ENCODE measurements at places on chromosomes 11 and 22.

GRCh38 chr11:9747828-9748227 is 84.0 kb downstream of the SWAP70 start:
- DNase-seq = no peak

DNA sequence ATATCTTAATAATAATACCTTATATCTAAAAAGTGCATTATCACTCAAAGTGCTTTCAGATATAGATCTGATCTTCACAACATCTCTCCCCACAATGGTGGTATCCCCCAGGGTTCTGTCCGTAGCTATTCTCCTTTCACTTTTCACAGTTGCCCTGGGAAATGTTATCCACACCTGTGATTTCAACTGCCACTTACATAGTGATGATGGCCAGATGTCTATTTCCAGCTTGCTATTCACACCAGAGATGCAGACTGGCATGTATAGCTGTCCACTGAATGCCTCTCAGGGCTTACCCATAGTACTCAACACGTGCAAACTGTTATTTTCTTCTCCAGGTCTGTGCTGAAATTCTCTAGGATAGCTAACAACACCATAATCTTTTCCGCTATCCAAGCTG is 724.7 kb downstream of the DLG2 start:
- no peak for DNase-seq

- DNase-seq = no peak
Observed at GRCh38 chr22:49508561-49508960, 319.1 kb downstream of the BRD1 start.

DNA sequence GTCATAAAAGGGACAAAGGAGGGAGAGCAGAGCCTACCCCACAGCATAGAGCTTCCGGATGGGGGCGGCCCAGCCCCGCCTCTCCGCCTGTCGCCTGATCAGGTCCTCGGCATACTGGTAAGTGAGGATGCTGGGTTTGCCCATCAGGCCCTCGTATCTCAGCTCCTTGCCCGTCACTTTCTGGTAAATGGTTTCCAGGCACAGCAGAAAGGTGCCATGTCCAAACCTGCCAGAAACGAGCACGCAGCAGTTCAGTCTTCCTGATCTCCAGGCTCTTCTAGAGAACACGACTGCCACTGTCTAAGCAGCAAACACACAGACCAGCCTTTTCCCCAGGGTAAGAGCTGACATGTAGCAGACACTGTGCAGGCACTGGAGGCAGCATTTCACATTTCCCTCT is 17.4 kb upstream of the TMEM121B start:
- DNase-seq = no peak

- no peak for DNase-seq
Observed at GRCh38 chr22:49215840-49216239, 611.8 kb downstream of the BRD1 start.

GRCh38 chr11:31646216-31646615 is 136.6 kb downstream of the ELP4 start:
- no peak for DNase-seq

- no peak for DNase-seq
Observed at GRCh38 chr11:123286761-123287160, 91.7 kb upstream of the CLMP start.

DNA sequence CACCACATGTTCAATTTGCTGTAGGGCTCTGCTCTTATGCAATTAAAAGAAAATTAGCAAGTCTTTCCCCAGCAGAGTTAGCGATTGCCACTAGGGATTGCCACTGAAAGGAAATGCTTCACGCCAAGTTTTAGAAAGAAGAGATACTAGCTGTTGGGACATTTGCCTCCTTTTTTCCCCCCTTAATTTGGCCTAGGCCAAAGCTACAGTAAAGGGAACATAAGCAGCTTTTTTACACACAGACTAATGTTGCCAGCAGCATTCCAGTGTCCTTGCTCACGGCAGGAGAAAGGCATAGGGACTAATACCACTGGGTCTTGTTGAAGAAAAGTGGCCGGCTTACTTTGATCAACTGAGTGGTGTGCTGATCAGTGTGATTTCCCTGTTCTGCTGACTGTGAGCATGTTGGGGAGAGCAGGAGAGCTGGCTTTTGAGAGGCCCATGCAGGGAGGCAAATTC is 71.2 kb downstream of the PHF21A start:
- no peak for DNase-seq

DNA sequence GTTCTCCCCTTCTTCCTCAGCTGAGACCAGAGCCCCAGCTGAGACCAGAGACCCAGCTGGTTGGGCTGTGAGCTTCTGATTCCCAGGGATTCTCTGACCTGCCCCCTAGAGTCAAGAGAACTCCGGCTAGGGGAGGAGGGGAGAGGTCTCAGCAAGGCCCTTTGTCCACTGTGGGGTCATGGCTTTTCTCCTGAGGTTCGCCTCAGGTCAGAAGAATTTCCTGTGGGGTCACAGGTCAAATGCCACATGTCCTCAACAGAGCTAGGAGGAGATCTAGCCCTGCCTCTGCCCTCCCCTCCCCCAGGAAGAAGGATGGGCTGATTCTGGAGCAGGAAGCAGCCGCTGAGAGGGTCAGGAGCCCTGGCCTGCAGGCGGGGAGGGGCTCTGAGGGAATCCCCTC is 23.7 kb downstream of the HTR3A start:
- DNase-seq = no peak

DNA sequence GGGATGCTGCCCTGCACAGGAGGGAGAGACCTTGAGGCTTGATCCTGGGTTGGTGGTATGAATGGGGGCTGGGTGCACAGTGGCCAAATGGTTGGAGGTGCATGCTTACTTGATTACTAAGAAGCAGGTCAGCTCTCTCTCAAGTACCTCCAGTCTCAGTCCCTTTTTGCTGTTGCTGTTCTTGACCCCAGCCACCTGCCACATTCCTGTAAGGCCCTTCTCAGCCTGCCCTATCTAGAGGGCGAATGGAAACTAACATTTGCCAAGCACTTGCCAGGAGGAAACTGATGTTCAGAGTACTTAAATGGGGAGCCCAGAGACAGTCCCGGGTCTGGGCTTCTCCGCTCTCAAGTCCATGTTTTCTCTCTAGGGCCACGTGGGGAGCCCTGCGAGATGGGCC is 39.9 kb downstream of the CABIN1 start:
- no peak for DNase-seq

DNA sequence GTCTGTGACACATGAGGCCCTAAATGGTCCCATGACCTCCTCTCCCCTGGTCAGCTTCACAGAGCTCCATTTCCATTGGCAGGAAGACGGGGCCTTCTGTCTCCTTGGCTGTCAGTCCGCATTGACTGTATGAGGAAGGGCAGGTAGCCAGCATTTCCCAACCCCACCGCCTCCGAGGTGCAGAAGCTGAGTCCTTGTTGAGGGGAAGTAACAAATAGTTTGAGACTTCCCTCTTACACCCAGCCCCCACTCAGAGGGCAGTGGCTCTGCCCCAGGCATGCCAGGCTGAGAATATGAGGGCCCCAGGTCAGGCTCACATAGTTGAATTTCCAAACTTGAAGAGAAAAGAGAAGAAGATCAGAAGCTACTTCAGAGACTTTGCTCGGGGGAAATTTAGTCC is 611.1 kb downstream of the BRD1 start:
- no peak for DNase-seq

- DNase-seq = no peak
Observed at GRCh38 chr11:129423426-129423825, 47.8 kb downstream of the BARX2 start.

- no peak for DNase-seq
Observed at GRCh38 chr11:130001461-130002351, 929 bp downstream of the PRDM10 start.

DNA sequence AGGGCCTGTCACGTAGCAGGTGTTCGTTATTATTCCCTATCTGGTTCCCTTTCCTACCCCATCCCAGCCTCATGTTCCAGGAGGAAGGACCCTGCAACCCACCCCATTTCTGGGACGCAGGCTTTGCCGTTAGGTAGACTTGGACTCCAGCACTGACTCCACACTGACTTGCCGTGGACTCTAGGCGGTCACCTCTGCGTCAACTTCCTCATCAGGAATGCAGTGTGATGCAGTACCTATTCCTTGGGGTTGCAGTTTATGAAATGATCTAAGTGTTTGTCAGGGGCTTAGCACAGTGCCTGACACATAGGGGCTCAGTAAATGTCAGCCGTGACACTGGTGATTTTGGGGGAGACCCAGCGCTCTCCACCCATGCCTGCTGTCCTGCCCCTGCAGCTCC is 16.8 kb downstream of the DGKZ start:
- no peak for DNase-seq

GRCh38 chr11:1548221-1549070 is 23.6 kb downstream of the DUSP8 start:
- no peak for DNase-seq

DNA sequence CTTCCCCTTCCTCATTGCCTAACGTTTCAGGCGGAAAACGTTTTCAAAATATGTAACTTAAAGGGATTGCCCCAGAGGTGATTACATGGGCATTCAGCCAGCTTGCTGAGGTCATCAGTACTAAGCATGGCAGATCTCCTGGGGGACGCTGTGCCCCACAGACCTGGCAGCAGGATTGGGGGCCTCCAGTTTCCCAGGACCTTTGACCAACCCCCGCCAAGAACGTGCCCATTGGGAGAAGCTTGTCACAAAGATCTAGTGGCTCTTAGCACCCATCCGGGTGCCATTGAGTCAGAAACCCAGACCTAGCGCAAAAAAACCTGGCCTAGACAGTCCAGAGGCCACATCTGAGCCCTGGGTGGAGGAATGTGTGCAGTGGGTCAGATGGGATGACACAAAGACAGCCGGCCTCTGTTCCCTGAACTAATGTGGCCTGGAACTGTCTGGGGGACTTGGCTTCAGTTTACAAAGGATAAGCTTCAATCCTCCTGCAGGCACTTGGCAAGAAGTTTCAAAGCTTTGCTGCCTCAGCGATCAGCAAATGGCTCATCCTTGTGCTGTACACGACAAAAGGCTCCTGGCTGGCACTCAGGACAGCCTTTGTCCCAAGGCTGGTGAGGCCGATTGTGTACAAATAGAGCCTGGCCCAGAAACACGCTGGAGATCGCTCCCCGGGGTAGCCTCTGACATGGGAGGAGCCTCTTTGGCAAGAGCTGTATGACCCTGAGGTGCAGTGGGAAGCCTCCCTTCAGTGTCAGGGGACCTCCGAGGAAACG is 9.5 kb downstream of the C1QTNF6 start:
- no peak for DNase-seq
